ENCODE measurements at places on chromosomes 7 and 10. TPM values are rescaled to one million over a fixed set of nuclear protein-coding genes. Genes with fewer than 3 reads are reported as not detected.

DNA sequence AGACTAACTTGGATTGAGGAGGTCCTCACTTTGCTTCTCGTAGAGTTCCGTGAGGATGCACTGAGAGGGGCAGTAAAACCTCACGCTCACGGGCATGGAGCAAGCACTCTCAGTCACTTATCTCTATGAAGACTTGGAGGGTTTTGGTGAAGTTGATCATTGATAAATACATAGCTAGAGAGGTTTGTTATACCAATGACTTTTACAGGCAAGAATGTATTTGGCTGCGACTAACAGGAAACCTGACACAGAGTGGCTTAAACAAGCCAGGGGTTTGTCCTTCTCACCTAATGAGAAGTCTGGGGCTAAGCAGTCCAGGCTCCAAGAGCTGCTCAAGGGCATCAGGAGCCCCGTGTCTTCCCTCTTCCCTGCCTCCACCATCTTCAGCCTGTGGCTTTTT, 6.1 kb downstream of the BICC1 start:
- no peak for DNase-seq

GRCh38 chr10:80136134-80136571, 3.6 kb downstream of the PLAC9 start:
- DNase-seq = no peak

DNA sequence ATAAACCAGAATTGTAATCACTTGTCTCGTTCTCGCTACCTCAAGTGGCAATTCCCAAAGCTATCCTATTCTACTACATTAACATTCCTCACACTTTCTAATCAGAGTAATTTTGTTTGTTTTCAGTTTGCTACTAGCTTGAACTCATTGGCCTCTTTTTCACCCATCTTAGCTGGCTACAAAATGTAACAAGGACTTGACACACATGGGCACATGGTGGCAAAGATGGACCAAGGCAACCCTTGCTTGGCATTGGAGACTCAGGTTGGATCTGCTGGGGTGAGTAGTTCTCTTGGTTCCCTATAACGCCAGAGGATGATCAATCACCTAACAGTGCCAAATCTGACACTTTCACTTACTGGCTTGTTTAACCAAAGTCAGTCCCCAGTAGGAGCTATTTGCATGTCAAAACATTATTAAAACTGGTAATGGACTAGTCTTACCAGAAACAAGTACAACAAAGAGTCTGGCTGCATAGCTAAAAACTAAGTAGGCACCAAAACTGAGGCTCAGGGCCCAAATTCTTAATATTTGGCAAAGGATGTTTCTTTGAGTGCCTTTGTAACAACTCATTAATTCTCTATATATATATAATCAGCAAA, 1.9 kb downstream of the USP6NL start:
- DNase-seq = no peak

GRCh38 chr7:5374464-5374863, 49.2 kb downstream of the TNRC18 start:
- no peak for DNase-seq

- no peak for DNase-seq
Observed at GRCh38 chr10:125489731-125490130, 193.2 kb downstream of the TEX36 start.

DNA sequence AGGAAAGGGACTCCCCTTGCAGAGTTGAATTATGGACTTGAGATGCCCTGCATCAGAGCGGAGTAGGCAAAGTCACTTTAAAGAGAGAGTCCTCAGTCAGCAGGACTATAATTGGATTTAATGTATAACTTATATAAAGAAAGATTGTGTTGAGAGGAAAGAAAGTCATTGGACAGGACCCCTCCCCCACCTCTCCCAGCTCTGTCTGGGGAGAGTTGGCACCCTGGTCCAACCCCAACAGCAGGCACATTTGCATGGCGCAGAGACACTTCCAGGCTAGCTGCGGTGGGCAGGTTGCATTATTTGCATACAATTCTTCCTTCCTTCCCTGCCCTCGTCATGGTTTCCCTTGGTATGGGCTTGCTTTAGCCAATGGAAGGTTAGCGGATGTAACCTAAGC, 46.1 kb upstream of the NPTX2 start:
- no peak for DNase-seq

DNA sequence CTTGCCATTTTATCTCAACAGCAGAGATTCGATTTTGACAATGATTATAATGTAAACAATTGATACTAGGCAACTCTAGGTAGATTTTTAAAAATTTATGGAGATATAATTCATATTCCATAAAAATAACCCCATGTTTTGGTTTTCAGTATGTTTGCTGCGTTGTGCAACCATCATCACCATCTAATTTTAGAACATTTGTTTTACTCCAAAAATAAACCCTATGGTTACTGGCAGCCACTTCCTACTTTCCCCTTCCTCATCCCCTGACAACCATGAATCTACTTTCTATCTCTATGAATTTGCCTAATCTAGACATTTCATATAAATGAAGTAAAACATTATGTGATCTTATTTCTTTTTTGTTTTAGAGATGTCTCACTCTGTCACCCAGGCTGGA, 401.9 kb downstream of the THSD7A start:
- no peak for DNase-seq

GRCh38 chr7:32677593-32677992, 182.3 kb downstream of the AVL9 start:
- no peak for DNase-seq

GRCh38 chr10:37010741-37011140, 114.7 kb upstream of the ANKRD30A start:
- DNase-seq = no peak

- DNase-seq = no peak
Observed at GRCh38 chr10:102327002-102327401, 68.5 kb upstream of the NFKB2 start.

DNA sequence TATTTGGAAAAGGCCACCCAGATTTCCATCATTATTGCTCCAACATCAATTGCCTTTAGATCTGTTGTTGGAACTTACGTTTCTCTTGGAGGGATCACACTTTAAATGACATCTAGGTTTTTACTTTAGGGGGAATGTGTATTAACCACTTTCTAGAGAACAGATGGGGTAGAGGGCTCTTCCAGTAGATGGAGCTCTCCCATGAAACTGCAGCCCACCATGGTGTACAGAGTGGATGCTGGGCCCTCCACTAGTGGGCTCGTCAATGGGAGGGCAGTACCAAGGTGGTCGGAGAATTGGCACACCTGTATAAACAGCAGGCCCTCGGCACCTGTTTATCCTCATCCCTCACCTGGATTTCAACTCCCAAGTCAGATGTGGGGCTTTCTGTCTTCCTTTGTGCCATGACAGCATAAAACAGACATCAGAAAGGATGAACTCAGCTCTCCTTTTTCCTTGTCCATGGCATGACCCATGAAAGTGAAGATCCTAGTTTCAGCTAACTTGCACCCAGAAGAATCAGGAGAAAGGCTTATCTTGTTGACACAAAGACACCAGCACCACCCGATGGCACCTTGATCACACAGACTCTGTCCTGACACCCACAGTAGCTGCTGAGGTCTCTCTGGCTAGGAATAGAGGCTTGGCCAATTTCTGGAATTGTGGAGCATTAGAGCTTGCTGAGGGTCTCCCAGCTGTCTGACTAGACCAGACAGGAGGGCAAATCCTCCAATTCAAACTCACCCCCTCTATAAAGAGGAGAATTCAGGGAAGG, 150.5 kb downstream of the CYP26A1 start:
- DNase-seq = no peak

GRCh38 chr10:59310324-59310914, 51.9 kb downstream of the FAM13C start:
- DNase-seq = no peak

DNA sequence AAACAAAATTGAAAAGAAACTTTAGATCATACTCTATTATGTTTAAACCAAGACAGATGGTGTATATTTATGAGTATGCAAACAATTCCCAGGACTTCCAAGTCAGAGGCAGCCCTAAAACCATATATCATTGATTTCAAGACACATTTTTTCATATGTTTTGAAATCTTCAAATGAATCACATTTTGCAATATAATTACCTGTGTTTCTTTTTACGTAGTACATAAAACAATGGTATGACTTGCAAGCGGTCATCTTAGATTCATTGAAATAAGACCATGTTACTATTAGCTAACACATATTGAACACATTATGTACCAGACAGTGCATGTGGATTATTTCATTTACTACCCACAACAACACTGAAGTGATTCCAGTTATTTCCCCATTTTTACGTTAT, 14.9 kb downstream of the SMURF1 start:
- no peak for DNase-seq

GRCh38 chr7:56290548-56290947, 174.3 kb upstream of the NUPR2 start:
- DNase-seq = no peak

DNA sequence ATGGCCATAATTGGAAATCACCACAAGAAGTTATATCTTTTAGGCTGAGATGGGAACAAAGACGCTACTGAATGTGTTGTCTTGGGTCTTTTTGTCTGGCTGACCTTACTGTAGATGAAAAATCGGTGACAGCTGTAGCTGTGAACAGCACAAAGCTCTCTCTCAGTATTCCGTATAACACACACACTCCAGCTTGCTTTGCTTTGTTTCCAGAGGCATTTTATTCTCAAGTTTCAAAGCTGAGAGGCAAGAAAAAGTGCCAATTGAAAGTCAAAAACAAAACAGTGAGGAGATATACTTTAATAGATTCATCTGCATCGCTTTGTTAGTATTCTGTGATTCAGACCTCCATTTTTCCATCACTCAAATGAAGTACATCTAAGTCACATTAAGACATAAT, 39.6 kb upstream of the CABCOCO1 start:
- no peak for DNase-seq

DNA sequence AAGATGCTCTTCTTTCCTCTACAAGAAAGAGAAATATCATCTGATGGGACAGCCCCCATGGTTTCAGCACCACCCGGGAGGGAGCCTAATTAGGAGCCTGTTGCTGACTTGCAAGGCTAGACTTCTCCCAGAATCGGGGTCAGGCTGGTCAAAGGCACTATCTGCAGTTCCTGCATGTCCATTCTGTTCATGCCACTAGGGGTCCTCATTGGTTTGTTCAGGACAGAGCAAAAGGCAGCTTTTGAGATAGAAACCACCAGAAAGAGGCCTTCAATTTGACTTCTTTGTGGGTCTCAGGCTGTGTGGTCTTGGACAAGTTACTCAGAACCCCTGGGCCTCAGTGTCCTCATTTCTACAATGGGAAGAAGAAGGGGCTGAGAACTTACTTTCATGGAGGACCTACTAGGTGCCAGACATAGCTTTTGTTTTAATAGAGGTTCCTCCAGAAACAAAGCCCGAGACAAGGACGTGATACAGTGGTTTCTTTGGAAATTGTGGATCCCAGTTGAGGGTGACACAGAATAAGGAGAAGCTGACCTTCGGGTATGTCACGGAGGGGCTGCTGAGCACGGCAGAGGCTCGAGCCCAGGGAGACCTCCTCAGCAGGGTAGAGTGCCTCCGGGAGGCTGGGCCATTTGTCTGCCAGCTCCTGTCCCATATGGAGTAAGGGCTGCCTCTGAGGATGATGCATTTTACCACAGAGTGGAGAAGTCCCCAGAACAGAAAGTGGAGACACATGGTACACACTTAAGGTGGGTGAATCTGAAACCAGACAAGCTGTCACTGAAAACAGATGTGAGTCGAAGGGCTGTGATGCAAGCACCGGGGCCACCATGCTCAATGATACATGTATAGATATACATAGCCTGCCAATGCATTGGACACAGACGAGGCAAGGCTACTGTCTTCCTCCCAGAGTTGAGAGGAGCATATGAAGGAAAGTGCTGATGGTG, 33.1 kb upstream of the NEUROD6 start:
- DNase-seq = peak; percentile 4

DNA sequence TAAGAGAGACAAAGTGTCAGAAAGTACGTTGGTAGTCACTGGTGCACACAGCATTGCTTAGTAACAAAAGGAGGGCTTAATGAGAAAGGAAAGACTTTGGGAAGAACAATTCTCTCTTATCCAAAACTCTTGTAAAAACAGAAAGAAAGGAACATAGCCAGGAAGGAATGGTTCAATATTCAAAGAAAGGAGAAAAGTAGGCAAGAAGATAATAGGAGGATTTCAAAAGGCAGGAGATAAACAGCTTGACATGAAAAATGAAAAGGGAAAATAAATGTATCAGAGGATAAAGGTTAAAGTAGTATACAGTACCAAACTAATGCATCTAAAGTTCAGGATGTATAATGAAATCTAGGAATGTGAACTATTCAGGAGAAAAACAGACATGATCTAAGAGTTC, 20.1 kb downstream of the ZFAND4 start:
- DNase-seq = no peak

DNA sequence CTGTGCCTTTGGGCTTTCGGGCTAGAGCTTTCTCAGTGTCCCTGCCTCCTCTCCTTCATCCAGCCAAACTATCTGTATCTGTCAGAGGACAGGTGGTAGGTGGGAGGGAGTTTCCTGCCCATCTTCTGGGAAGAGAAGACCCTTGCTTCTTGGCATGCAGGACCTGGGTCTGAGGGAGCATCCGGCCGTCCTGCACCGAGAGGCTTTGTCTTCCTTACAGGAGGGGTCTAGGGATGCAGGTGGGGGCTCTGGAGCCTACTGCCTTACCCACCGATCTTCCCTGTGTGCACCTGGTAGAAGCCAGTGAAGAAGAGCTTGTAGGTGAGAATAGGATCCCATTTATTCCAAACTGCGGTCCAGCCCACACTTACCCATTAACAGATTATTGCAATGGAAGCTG, 5.8 kb upstream of the KLF6 start:
- DNase-seq = no peak

GRCh38 chr10:97005349-97005748, 173.3 kb downstream of the LCOR start:
- no peak for DNase-seq

- DNase-seq = no peak
Observed at GRCh38 chr10:58516119-58516518, 3.4 kb downstream of the BICC1 start.

Gene ASB10
- not detected for total RNA-seq

Gene TMEM196
- total RNA-seq = not detected

Gene ANKRD1
- 1,189 TPM for total RNA-seq

Gene CYP26C1
- 0.33 TPM for total RNA-seq

Gene CAMK2B
- 2.7 TPM for total RNA-seq

Gene ZNF680
- total RNA-seq = 13.6 TPM

Gene CPA2
- total RNA-seq = not detected

Gene OPN4
- not detected for total RNA-seq

Measured in pulmonary artery endothelial cell (primary cell).